ENCODE measurements at places on chromosomes 12 and 14. TPM values are rescaled to one million over a fixed set of nuclear protein-coding genes. Genes with fewer than 3 reads are reported as not detected.

SERPINA6 gene
- not detected for total RNA-seq

RFLNA gene
- 5.8 TPM for total RNA-seq

PTCSC3 gene
- total RNA-seq: not detected

MFAP5 gene
- 100 TPM for total RNA-seq

MANSC1 gene
- total RNA-seq: 6.4 TPM

FMNL3 gene
- total RNA-seq: 29.4 TPM

LLPH gene
- 10.7 TPM for total RNA-seq
